ENCODE measurements at places on chromosomes 2 and 18. TPM values are rescaled to one million over a fixed set of nuclear protein-coding genes. Genes with fewer than 3 reads are reported as not detected.

DNA sequence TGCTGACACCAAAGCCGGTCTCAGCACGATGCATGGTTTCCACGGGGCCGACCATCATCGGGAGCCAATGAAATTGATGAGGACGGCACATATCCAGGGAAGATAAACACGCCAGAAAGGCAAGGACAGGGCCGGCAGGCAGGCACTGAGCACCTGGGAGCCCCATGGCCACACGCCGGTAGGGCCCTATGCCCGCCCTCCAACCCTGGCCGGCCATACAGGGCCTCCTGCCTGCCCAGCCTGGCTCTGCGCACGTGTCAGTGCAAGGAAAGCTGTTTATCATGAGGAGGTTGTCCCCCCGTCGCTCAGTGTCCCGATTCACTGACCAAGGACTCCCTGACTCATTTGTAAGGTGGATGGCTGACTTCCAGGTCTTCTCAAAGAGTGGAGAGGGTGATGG is 237.5 kb downstream of the GLI2 start:
- no peak for DNase-seq
- H3K27ac ChIP-seq = no peak overlapping the region
- no peaks in the 10 kb centered on the region for H3K4me1 ChIP-seq
- H3K4me3 ChIP-seq = no peak overlapping the region
- no peaks in the 10 kb centered on the region for H3K27me3 ChIP-seq

GRCh38 chr2:143431316-143431715 is 302.1 kb downstream of the ARHGAP15 start:
- H3K27me3 ChIP-seq = no peaks in the 10 kb centered on the region
- H3K4me3 ChIP-seq = no peak overlapping the region

GRCh38 chr2:221635949-221636348 is 63.8 kb upstream of the EPHA4 start:
- H3K4me1 ChIP-seq = no peaks in the 10 kb centered on the region
- H3K36me3 ChIP-seq = no peaks in the 10 kb centered on the region
- no peaks in the 10 kb centered on the region for H3K27me3 ChIP-seq
- H3K4me3 ChIP-seq = no peak overlapping the region
- no peak overlapping the region for H3K27ac ChIP-seq

GRCh38 chr2:37098416-37099118 is 14.2 kb downstream of the GPATCH11 start:
- no peak for DNase-seq
- H3K27me3 ChIP-seq = no peaks in the 10 kb centered on the region
- H3K36me3 ChIP-seq = peaks cover 51% of the 10 kb centered on the region
- H3K4me1 ChIP-seq = no peaks in the 10 kb centered on the region

GRCh38 chr2:110820128-110820527 is 87.8 kb downstream of the ACOXL start:
- no peaks in the 10 kb centered on the region for H3K27me3 ChIP-seq
- no peak overlapping the region for H3K27ac ChIP-seq
- no peak overlapping the region for H3K4me3 ChIP-seq

DNA sequence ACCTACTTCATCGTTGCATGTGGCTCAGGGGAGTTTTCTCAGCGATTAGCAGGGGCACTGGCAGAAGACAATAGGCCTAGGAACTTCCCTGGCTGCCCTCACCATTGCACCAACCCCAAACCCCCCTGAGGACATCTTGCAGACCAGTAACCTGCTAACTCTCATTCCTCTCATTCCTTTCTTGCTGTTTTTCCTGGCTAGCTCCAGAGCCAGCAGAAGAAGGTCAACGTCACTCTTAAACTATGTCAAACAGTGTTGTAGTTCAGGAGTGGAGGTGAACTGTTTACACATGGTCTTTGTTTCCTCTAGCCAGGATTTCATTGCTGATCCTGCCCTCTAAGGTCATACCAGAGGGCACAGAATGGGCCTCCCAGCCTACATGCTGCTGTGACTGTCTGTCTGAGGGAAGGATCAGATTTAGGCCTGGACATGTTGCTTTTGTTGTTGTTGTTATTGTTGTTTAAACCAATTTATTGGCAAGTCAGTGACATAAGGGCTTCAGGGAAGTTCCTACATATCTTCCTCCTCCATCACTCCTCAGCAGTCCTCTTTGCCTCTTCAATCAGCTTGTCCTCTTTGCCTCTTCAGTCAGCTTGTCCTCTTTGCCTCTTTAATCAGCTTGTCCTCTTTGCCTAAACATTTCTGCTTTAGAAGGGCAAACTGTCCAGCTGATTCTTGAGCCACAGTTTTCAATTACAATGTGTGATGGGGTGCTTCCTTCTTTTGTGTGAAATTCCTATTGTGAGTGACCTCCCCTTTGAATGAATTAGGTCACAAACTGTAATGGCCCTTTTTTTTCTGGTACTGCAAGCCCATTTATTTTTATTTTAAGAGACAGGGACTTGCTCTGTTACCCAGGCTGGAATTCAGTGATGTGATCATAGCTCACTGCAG is 471.9 kb upstream of the TNP1 start:
- H3K27ac ChIP-seq = no peak overlapping the region
- no peak for DNase-seq
- no peak overlapping the region for H3K4me3 ChIP-seq

DNA sequence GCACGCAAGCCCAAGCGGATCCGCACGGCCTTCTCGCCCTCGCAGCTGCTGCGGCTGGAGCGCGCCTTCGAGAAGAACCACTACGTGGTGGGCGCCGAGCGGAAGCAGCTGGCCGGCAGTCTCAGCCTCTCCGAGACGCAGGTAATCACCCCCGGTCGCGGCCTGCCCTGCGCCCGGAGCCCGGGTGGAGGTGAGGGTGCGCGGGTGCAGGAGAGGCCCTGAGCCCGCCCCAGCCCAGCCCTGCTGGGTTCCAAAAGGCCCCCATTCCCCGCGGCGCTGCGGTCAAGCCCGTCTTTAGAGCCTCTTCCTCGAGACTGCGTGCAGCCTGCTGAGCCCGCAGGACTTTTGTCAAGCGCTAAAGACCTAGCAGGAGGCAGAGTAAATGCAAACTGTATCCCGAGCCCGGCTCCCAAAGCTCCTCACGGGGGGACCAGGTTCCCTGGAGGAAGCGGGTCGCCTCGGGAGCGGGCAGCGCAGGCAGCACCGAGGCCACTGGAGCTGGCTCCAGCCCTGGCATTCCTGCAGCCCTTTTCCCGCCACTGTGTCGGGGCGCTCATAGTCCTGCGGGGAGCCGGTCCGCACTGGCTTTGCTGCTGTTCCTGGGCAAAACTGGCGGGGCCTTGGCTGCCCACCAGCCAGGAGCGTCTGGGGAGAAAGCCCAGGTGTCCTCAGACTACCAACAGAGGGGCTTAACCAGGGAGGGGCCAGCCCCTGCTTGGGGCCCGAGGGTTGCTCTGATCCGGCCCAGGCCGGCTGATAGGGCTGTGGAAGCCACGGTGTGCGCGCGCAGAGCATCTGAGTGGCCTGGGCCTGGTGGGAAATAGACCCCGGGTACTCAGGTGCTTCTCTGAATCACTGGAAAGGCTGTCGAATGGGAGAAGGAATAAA is 7.3 kb downstream of the EMX1 start:
- no peak overlapping the region for H3K4me3 ChIP-seq
- peaks cover 94% of the 10 kb centered on the region for H3K27me3 ChIP-seq
- no peak for DNase-seq
- H3K27ac ChIP-seq = no peak overlapping the region

- no peak overlapping the region for H3K27ac ChIP-seq
- H3K4me3 ChIP-seq = no peak overlapping the region
- DNase-seq = peak; percentile 69
- peaks cover 16% of the 10 kb centered on the region for H3K27me3 ChIP-seq
- no peaks in the 10 kb centered on the region for H3K4me1 ChIP-seq
These were observed 8.6 kb upstream of the MTCL1 start for GRCh38 chr18:8696749-8697211.

DNA sequence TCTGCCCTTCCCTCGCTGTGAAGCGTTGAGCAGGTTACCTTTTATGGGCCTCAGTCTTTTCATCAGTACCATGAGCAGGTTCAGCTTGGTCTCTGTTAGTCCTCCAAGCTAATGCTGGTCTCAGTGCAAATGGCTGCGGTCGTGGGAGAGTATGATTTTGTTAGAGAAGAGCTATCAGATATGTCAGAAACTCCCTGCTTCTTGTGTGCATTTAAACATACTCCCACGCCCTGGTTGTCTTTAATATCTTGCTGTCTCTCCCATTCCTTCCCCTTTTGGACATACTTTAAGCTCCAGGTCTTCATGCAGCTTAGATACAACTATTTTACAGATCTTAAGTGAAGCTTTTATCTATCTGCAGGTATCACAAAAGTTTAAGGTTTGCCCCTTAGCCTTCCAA is 62.9 kb downstream of the EFR3B start:
- no peaks in the 10 kb centered on the region for H3K4me1 ChIP-seq
- H3K27me3 ChIP-seq = no peaks in the 10 kb centered on the region
- H3K27ac ChIP-seq = no peak overlapping the region
- H3K4me3 ChIP-seq = no peak overlapping the region
- H3K36me3 ChIP-seq = no peaks in the 10 kb centered on the region

- H3K4me3 ChIP-seq = no peak overlapping the region
- no peaks in the 10 kb centered on the region for H3K27me3 ChIP-seq
- DNase-seq = no peak
These were observed 225.3 kb downstream of the MC4R start for GRCh38 chr18:60147323-60147722.

The CAPN10 gene
- total RNA-seq = 42.1 TPM

The TPRKB gene
- 18.2 TPM for total RNA-seq

The INPP5D gene
- 154 TPM for total RNA-seq

The KCNG2 gene
- not detected for total RNA-seq

The SP140L gene
- 64.1 TPM for total RNA-seq

The ALPG gene
- total RNA-seq = not detected

The TIMM21 gene
- 10.7 TPM for total RNA-seq
